ENCODE measurements at places on chromosomes 12 and 14. TPM values are rescaled to one million over a fixed set of nuclear protein-coding genes. Genes with fewer than 3 reads are reported as not detected.

The UBC gene
- total RNA-seq: 2,490 TPM

The MFAP5 gene
- 0.13 TPM for total RNA-seq

The CMA1 gene
- not detected for total RNA-seq

The KRT80 gene
- total RNA-seq: 0.16 TPM

The L2HGDH gene
- 3.1 TPM for total RNA-seq

The TROAP gene
- 12.5 TPM for total RNA-seq

The SMCO2 gene
- 0.32 TPM for total RNA-seq

The ART4 gene
- total RNA-seq: 2.1 TPM

The KRT2 gene
- total RNA-seq: not detected

The TSFM gene
- total RNA-seq: 18.6 TPM

The RERG gene
- total RNA-seq: not detected
